Stimulated activated CD8-positive, alpha-beta memory T cell treated with anti-CD3 and anti-CD28 coated beads, Interleukin-4, amount 100 ng/mL, for 24 hours (primary cell): ENCODE measurements at places on chromosomes 11 and 22.

DNA sequence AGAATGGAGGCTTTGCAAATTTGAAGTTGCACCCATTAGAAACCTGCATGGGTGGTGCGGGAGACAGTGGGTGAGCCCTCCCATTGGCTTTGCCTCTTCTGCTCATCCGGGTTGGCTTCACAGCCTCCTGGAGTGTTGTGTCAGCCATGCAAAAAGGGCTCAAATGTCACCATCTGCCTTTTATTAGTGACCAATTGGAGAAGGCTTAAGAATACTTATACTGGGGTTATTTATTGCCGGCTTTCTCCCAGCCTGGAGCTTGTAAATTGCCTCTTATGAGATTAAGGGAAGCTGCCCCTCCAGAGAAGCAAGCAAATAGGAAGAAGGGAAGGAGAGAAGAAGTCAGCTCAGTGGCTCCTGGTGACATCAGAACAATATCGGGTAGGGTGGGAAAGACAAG lies 182.6 kb downstream of the ST3GAL4 start:
- DNase-seq, result no peak

GRCh38 chr11:69218271-69218682 lies 62.5 kb downstream of the SMIM38 start:
- no peak for DNase-seq

GRCh38 chr11:20367313-20367948 lies 3.9 kb downstream of the HTATIP2 start:
- DNase-seq, result no peak

- DNase-seq, result no peak
Measured at GRCh38 chr22:48858121-48858520, 969.6 kb downstream of the BRD1 start.

DNA sequence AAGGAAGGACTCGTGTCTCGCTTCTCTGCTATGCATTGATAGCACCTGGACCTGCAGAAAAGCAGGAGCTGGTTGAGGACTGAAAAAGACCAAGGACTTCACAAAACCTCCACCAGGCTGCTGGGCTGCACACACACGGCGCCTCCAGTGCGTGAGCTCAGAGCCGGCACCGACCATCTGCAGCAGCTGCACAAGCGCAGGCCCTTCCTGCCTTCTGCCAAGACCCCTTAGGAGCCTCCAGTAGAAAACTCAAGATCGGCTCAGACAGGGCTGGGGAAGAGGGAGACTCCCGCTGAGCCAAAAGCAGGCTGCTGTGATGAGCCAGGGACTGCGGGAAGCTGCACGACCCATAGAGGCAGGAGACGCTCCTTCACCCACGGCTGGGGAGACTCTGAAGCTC lies 70.9 kb downstream of the PHF21B start:
- DNase-seq, result no peak

DNA sequence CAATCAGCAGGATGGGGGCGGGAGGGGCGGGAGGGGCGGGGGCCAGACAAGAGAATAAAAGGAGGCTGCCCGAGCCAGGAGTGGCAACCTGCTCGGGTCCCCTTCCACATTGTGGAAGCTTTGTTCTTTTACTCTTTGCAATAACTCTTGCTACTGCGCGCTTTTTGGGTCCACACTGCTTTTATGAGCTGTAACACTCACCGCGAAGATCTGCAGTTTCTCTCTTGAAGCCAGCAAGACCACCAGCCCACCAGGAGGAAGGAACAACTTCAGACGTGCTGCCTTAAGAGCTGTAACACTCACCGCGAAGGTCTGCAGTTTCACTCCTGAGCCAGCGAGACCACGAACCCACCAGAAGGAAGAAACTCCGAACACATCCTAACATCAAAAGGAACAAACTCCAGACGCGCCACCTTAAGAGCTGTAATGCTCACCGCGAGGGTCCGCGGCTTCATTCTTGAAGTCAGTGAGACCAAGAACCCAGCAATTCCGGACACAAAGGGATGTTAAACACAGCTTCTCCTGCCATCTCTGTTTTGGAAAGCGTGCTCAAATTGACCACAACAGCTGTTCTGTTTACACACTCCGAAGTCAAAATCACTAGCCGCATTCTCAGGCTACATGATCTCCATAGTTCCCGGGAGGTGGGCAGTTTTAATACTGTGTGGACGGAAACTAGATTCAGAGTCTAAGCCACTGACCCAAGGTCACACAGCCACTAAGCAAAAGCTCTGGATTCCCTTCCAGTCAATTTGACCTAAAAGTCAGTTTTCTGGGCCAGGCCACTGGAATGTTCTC lies 11.9 kb downstream of the PLAAT2 start:
- no peak for DNase-seq

DNA sequence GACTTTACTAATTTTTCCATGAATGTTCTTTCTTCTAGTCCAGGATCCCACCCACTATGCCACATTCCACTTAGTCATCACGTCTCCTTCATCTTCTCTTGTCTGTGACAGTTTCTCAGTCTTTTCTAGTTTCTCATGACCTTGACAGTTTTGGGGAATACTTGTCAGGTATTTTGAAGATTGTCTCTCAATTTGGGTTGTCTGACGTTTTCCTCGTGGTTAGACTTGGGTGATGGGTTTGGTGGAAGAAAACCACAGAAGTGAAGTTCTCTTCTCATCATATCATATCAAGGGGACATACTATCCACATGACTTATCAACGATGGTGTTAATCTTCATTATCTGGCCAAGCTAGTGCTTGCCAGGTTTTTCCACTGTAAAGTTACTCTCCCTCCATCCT lies 102.4 kb downstream of the LRRC32 start:
- DNase-seq, result no peak

DNA sequence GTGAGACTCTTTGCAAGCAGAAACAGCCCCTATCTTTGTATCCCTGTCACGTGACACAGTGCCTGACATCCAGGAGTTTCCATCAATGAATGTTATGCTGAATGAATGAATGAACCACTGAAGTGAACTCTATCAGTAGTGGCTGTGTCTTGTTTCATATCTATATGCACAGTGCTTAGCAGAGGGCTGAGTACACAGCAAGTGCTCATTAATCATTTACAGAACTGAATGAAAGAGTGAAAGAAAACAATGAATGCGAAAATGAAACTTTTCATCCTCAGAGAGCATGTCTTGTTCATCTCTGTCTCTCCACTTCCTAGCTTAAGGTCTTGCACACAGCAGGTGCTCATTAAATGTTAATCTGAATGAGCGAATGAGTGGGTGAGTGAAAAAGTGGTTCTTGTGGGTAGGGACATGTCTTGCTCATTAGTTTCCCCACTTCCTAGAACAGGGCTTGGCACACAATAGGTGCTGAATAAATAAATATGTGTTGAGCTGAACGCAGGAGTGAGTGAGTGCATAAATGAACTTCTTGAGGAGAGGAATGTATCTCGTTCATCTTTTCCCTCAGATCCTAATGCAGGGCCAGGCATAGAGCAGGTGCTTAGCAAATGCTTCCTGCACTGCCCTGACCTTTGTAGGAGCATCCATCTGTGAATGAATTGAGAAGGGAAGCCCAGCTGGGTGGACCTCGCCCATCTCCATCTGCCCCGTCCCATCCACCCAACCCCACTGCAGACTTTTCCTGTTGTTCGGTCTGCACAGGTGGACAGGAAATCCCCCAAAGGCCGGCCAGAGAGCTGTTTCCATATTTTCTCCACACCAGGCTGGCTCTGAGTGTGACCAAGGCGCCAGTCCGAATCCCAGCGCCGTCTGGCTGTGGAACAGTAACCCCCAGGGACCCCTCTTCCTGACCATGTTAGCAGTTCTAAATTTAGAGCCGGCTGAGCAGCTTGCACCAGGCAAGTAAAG lies 113.4 kb upstream of the CRYBB3 start:
- DNase-seq, result no peak
